ENCODE measurements at places on chromosomes 4 and X.
A peak's percentile ranks its signal among the peaks of the same experiment; 100 is the strongest.

DNA sequence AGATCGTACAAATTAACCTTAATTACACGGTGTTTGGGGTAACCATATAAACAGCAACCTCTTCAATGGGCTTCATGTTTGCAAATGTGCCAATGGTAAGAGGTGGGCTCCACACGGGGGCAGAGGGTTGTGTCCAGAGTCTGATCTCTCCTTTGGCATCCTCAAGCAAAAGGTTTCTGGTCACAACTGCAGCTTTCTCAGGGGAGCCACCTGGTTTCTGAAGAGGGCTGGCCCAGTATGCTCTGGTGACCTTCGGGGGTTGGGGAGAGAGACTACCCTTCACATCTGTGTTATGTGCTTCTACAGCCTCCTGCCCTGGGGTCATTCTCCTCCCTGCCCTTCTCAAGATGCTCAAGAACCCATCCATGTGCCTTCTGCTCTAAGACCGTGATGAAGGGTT, 259.6 kb downstream of the CRLF2 start:
- no peak for DNase-seq

- no peak for DNase-seq
Observed at GRCh38 chrX:72245461-72246089, 6.7 kb upstream of the ERCC6L start.

GRCh38 chrX:43717161-43717560, 61.1 kb downstream of the MAOA start:
- DNase-seq = no peak

DNA sequence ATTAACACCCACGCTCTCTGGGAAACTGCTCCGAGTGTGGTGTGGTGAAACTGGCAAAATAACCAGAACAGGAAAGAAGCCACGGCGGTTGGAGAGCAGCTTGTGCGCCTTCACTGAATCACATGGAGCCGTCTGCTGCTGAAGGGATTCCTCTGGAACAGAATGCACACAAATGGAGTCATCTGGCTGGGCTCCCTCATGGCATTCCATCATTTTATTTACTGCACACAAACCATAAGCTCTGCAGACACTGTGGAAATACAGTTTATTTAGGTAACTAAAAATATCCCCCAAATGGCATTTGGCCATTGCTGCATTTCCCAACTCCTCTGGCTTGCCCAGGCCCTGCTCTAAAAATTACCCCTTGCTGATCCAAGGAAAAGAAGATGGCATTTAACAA, 187.0 kb upstream of the S100G start:
- no peak for DNase-seq

DNA sequence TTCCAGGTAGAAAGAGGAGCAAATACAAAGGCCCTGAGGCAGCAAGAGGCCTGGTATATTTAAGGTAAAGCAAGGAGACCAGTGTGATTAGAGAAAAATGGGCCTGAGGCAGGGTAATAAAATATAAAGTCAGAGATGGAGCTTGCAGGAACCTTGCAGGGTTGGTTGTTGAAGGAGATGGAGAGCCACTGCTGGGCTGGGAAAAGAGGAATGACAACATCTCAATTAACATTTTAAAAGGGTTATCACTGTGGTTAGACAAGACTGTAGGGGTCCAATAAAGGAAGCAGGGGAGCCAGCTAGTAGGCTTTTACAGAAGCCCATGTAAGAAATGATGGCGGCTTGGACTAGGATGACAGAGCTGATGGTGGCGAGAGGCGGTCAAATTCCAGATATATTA, 205.5 kb upstream of the MBNL3 start:
- DNase-seq = no peak

- no peak for DNase-seq
Observed at GRCh38 chr4:123848606-123849005, 452.0 kb downstream of the SPRY1 start.

DNA sequence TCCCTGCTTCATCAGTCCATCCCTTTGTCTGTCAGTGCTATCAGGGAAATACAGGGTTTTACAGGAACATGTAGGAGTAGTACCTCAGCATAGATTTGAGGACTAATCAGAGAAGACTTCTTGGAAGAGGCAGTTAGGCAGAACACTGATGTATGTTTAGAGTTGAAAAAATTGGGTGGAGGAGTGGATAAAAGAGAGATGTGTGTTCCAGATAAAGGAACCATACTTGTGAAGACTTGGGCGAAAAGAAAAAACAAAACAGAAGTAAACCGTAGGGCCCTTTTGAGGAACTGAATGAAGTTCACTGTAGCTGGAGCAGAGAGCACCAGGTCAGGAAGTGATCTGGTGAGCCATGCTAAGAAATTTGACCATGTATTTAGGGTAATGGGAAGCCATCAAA, 32.3 kb downstream of the AFF1 start:
- DNase-seq = no peak

- DNase-seq = no peak
Observed at GRCh38 chrX:22095856-22096255, 63.7 kb downstream of the PHEX start.

DNA sequence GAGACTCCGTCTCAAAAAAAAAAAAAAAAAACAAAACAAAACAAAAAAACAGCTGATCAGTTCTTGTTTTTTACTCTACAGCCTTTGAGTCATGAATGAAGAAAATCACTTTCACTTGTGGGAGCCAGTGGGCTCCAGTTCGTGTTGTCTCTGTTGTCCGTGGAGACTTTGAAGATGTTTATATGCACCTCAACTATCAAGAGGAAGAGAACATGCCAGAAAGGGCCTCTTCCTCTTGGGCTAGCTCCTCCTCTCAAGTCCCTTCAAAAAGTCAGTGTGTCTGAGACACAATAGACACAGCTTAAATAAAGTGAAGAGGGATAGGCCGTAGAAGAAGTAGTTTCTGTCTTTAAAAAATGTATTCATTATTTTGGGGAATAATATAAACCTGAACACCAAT, 182.7 kb downstream of the KDR start:
- no peak for DNase-seq

GRCh38 chr4:148248824-148249223, 193.4 kb downstream of the NR3C2 start:
- no peak for DNase-seq

GRCh38 chrX:65642914-65643491, 24.5 kb upstream of the MSN start:
- DNase-seq = no peak

DNA sequence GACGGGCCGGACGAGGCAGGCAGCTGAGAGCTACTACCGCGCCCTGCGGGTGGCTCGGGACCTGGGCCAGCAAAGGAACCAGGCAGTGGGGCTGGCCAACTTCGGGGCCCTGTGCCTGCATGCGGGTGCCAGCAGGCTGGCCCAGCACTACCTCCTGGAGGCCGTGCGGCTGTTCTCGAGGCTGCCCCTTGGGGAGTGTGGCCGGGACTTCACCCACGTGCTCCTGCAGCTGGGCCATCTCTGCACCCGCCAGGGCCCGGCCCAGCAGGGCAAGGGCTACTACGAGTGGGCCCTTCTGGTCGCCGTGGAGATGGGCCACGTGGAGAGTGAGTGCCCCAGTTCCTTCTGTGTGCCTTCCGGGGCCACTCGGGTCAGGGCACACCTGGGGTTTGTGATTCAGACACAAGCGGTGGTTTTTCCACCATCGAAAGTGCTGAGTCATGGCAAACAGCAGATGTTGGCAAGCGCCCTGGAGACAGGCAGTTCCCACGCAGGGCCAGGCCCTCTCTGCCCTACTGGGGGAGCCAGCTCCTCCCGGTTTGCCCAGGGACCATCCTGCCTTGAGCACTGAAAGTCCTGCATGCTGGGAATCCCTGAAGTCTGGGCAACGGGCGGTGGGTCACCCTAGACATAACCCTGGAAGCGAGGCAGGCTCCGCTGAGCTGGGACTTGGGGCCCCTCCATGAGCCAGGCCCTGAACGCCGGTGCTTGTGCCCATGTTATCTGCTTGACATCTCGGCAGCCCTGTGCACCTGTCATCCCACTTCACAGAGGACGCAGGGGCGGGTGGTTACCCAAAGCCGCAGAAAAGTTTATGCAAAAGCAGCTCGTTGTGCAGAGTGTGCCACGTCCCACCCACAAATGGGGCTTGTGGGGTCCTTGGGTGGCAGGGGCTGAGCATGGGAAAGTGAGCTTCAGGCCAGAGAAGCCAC, 29.5 kb downstream of the SH3TC1 start:
- no peak for DNase-seq

DNA sequence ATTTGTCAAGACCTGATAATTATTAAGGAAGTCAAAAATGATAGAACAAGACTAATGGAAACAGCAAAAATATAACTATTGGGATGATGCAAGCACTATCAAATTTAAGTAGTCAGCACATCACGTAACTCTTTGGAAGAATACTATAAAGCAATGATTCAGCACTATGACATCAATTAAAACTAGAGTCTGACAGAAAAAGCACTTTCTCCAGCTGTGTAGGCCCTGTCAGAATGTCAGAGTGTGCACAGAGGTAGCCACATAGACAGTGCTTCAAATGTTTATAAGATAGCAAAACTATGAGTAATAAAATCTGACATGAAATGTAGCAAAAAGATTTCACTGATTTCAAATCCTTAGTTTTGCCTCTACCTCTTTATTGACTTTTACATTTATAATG, 1226.6 kb upstream of the ADGRL3 start:
- no peak for DNase-seq

- DNase-seq = no peak
Observed at GRCh38 chr4:173504181-173504503, 25.9 kb downstream of the HAND2 start.

GRCh38 chr4:173910891-173911290, 372.6 kb downstream of the FBXO8 start:
- no peak for DNase-seq

DNA sequence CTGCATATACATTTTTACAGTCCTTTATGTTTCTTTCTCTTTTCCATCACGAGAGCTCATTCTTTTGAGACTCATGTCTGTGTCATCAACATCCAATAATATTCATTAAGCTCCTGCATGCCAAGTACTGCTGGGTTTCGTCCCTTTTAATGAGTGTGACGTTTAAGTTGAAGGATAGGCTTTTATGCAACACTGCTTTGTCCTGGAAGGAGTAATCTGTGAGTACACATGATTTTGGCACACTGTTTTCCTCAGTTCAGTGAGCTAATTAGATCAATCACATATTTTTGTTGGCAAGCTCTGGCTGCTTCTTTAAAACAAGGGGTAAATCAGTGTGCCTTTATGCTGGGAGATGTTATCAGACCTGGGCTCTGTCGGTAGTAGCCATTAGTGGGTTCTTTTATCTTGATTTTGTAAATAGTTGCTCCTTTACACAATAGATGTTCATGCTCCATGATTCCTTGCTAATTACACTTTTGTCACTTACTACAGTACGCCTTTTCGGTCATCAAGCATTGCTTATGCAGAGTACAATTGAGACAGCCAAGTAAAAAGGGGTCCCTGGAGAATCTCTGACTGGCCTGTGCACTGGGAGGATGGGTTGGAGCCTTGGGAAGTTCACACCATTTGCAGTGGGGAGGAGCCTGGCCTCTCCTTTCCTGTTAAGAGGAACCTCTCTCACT, 132.6 kb downstream of the FHIP1A start:
- DNase-seq = no peak

DNA sequence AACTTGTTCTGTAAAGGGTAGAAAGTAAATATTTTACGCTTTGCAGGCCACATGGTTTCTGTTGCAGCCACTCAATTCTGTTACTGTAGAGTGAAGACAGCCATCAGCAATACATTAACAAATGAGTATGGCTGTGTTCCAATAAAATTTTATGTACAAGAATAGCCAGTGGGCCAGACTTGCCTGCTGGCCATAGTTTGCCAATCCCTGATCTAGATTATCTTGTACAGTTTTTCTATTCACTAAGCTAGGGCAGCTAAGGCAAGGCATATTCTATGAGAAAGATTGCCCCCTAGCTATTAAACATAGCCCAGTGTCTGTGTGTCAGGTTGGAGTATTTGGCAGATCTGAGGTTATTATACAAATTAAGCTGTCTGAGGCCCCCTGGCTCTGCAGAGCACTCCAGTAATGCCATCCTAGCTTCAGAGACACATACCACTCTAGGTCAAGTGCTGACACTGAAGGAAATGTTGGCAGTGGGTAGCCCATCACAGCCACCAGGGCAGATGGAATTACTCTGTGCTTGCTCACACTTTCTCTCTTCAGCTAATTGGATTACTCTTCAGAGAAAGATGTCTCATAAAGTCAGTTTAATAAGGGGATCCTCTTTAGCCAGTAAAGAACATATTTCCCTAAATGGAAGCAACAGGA, 40.7 kb downstream of the MTTP start:
- DNase-seq = no peak

GRCh38 chr4:80587871-80588385, 252.4 kb downstream of the CFAP299 start:
- DNase-seq = no peak

DNA sequence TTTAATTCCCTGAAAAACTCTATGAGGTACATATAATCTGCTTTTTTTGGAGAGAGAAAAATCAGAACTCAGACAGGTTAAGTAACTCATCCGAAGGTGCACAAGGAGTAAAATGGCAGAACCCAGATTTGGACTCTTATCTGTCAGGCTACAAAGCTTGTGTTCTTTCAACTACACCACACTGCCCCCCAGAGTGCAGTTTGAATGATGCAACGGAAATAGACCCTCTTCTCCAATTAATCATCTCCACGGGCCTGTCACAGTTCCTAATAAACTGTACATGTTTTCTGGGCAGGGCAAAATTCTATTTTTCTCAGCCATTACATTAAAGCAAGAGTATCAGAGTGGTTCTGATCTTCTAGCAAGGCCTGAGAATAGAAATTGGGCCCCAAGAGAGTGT, 35.3 kb upstream of the DCX start:
- peak; percentile 11 for DNase-seq

DNA sequence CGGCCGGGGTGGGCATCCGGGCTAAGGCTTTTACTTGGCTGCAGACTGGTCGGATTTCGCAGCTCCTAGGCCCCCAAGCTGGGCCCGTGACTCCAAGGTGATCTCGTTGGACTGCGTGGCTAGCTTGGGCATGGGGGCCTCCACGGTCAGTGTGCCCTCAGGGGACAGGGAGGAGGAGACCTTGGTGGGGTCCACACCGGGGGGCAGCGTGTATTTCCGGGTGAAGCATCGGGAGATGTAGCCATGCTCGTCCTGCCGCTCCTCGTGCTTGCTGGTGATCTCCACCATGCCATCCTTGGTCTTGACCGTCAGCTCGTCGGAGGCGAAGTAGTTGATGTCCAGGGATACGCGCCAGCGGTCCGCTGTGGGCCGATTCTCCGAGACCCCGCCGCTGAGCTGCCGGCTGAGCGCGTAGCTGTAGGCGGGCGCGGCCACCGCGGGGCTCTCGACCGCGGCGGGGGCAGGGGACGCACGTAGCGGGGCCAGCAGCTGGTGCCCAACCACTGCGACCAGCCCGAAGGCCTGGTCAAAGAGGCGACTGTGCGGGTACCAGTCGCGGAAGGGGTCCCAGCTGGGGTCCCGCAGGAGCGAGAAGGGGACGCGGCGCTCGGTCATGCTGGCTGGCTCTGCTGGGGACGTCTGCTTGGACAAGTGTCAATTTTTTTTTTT, 881 bp upstream of the CACNA1F start:
- DNase-seq = no peak
